ENCODE measurements at places on chromosomes 16 and 17.

DNA sequence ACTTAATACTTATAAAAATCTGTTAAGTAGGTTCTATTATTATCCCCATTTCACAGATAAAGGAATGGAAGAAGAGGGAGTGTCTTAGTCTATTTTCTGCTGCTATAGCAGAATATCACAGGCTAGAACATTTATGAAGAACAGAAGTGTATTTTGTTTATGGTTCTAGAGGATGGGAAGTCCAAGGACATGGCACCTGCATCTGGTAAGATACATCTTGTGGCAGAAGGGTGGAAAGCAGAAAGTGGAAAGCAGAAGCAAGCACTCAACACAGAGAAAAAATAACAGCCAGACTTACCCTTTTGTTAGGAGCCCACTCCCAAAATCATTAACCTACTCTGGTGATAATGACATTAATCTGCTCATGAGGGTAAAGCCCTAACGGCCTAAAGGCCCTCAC is 422.4 kb downstream of the NPIPA8 start:
- DNase-seq: no peak

- DNase-seq: peak; percentile 91
Measured at GRCh38 chr17:39153599-39154051, 2.2 kb upstream of the PLXDC1 start.

DNA sequence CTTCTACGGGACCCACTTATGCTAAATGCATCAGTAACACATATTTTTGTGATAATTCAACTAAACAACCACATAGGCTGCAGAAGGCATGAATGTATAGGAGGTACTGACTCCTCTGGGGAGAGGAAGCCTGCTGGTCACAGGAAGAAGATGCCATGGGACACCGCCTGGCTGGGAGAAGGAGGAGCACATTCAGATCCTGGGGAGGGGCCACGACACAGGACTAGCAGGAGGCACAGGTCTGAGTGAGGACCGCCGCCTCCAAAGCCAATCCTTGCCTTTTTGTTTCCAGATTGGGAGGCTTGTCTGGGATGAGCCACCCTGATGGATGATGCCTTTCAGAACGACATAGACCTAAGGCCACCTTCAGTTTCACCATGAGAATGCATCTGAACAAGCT is 34.6 kb downstream of the MBTPS1 start:
- DNase-seq: no peak

GRCh38 chr17:7325031-7325528 is 4.1 kb downstream of the NEURL4 start:
- no peak for DNase-seq

- no peak for DNase-seq
Measured at GRCh38 chr17:6487251-6488007, 43.2 kb downstream of the PIMREG start.

GRCh38 chr17:17350491-17351355 is 47.5 kb downstream of the NT5M start:
- no peak for DNase-seq

GRCh38 chr17:81270279-81270678 is 24.8 kb downstream of the SLC38A10 start:
- no peak for DNase-seq

GRCh38 chr17:47281216-47281615 is 27.6 kb downstream of the ITGB3 start:
- DNase-seq: no peak

GRCh38 chr17:61403801-61404662 is 4.4 kb downstream of the TBX2 start:
- no peak for DNase-seq

DNA sequence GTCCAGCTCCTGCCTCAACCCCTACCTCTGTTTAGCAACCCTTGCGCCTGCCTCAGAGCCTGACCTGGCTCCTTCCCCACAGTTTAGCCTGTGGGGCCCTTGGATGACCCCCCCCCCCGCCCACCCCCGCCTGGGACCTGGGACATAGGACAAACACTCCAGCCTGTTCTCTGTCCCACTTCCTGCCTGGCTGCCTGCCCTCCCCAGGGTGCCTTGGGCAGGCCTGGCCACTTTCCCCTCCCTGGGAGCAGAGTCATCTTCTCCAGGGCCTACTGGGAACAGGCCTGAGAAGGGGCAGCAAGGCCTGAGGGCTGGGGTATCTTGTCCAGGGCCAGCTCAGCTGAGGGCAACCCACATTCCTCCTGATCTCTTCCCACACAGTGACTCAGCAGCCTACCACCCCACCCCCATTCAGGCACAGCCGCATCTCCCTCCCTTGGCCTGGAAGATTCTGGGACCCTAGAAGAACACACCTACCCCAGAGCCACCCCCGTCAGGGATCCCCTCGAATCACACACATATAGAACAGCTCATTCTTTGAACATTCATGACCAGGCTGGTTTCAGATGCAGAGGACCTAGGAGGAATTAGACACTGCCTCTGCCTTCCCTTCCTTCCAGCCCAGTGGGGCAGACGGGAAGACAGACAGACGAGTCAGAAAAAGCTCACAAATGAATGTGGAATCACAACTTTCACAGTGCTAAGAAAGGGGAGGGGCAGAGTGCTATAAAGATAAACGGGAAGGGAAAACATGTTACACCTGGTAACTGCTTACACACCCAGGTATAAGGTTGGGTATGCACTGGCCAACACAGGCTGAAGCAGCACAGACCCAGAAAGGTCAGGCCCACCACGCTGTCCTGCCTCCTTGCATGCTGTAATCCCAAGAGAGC is 6.0 kb downstream of the FHOD1 start:
- DNase-seq: no peak

DNA sequence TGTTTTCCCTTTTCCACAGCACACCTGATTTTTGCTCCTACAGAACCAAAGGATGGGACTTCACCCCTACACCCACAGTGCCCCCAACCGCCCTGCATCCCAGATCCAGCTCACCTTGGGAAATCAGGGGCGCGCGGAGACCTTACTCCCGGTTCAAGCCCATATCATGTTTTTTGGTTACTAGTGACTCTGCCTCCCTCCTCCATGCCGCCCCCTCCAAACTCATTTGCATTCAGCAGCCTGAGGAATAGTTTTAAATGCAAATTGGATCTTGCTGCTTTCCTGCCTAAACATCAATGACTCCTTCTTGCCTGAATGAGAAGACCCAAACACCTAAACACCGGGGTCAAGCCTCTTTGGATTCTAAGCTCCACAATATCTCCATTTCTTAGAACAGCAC is 331.8 kb downstream of the TMEM114 start:
- no peak for DNase-seq

GRCh38 chr17:28199115-28199514 is 119.9 kb upstream of the TMEM97 start:
- DNase-seq: no peak

GRCh38 chr17:34859652-34860051 is 101.6 kb downstream of the CCT6B start:
- no peak for DNase-seq

GRCh38 chr17:65850486-65850885 is 289.0 kb upstream of the AXIN2 start:
- peak; percentile 4 for DNase-seq

DNA sequence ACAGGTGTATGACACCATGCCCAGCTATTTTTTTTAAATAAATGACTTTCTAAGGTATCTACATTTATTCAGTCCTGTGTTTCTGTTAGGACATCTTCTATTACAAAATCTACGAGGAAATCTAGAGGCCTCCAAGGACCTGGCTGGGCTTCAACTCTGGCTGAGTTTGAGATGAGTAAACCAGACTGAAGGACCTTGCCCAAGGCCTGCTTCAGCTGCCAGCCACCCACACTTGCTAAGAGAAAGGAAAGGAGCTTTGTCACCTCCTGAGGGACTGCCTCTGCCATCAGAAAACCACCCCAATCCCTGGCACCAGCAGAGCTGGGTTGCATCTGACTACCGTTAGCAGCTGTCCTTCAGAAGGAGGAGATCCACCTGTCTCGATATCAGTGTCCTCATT is 1.3 kb upstream of the MYO1D start:
- DNase-seq: no peak
